Naive thymus-derived CD4-positive, alpha-beta T cell (primary cell): ENCODE measurements at places on chromosomes 4 and X. TPM values are rescaled to one million over a fixed set of nuclear protein-coding genes. Genes with fewer than 3 reads are reported as not detected.
A peak's percentile ranks its signal among the peaks of the same experiment; 100 is the strongest.

The CDS1 gene
- polyA plus RNA-seq = 0.39 TPM

The AMTN gene
- not detected for polyA plus RNA-seq

The SOX3 gene
- polyA plus RNA-seq = not detected

The SAT1 gene
- 67.9 TPM for polyA plus RNA-seq

The ESX1 gene
- not detected for polyA plus RNA-seq

The NIPAL1 gene
- 0.86 TPM for polyA plus RNA-seq

The ALPK1 gene
- polyA plus RNA-seq = 5.0 TPM

The INPP4B gene
- 77.5 TPM for polyA plus RNA-seq

The TAF9B gene
- polyA plus RNA-seq = 29.3 TPM

The ANXA3 gene
- not detected for polyA plus RNA-seq

The SYN1 gene
- polyA plus RNA-seq = 0.74 TPM

The CLGN gene
- 0.20 TPM for polyA plus RNA-seq

The ENPEP gene
- polyA plus RNA-seq = not detected

The HMX1 gene
- not detected for polyA plus RNA-seq

DNA sequence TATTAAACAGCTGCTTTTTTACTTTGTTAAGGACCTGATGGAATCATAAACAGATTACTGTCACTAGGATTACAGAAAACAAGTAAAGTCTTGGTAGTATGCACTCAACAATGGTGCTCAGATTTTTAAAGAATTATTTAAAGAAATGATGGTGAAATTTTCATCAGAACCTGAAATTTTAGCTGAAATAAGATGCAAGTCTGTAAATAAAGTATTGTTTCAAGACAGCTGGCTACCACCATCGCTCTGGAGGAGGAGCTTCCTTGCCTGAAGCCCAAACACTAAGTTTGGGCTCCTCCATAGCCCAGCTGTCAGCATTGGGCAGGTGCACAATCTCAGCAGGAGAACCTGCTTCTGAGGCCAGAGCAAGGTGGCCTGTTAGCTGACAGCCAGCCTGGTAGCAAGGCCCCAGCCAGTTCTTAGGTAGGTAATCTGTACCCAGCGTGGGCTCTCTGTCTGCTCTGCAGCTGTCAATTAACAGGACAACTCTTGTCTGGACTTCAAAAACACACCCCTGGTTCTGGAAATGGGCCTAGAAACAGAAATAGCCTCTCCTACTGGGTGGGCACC, 4.6 kb downstream of the GAB1 start:
- no peak for DNase-seq

DNA sequence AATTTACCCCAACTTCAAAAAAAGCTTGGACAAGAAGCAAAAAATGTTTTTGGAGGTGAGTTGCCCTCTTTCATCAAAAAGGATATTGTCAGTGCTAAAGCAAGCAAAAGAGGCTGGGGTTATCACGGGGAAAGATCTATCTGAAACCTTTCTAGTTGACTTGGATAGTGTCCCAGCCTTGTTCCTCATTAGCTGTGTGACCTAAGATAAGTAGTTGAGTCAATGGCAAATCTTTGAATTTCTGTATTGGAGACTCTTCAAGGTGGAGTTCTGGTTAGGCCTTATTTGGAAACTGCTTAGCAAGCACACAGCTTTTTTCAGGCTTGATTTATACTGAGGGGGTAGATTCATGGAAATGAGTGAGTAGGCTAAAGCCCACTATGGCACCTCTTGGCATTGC, 271.6 kb downstream of the GRIA3 start:
- no peak for DNase-seq

- DNase-seq = no peak
Measured at GRCh38 chr4:47465004-47465403, 1.5 kb upstream of the COMMD8 start.

DNA sequence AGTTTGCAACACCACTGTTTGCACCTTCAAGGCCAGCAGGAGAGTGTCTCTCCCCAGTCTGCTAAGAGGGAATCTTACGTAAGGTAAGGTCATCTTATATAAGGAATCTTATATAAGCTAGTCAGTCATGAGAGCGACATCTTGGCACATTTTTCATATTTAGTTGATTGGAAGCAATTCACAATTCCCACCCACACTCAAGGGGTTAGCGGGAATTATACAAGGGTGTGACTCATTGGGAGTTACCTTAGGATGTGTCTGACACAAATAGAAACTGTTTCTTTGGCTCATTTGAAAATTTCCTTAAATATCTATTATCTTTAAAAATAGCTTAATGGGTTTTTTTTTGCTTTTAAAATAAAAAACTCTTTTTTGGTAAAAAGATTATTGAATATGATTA, 62.1 kb upstream of the GRPR start:
- no peak for DNase-seq

- DNase-seq = no peak
Measured at GRCh38 chrX:17021851-17022604, 75.6 kb downstream of the REPS2 start.

DNA sequence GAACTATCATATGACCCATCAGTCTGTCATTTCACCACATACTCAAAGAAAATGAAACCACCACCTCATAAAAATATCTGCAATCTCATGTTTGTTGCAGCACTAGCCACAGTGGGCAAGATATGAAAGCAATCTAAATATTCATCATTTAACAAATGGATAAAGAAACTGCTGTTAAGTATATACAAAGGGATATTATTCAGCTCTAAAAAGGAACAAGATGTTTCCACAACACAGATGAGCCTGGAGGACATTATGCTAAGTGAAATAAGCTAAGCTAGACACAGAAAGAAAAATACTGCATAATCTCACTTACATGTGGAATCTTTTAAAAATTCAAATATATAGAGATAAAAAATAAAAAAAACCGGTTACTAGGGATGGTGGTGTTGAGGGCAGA, 108.2 kb upstream of the BRWD3 start:
- no peak for DNase-seq

- no peak for DNase-seq
Measured at GRCh38 chr4:7894677-7895181, 44.9 kb downstream of the AFAP1 start.

GRCh38 chr4:158644760-158645159, 26.9 kb downstream of the C4orf46 start:
- no peak for DNase-seq

- no peak for DNase-seq
Measured at GRCh38 chr4:167722487-167722808, 369.9 kb upstream of the ANXA10 start.

DNA sequence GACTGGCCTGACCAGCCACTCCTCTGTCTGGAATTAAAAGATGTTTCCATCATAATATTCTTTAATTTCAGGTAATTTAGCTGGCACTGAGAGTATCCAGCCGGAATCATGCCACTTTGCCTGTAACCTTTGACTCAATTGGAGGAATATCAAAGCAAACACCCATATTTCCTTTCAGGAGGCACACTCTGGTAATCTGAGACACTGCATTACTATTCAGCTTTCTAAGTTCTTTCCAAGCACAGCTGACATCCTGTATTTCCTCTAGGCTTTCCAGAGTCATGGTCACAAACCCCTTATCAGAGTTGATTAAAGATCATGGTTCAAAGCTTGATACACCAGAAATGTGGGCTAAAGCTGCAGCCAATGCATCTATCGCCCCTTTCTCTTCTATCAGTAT, 29.3 kb downstream of the INTS12 start:
- DNase-seq = no peak

- no peak for DNase-seq
Measured at GRCh38 chrX:153686711-153687110, 1.0 kb upstream of the SLC6A8 start.

DNA sequence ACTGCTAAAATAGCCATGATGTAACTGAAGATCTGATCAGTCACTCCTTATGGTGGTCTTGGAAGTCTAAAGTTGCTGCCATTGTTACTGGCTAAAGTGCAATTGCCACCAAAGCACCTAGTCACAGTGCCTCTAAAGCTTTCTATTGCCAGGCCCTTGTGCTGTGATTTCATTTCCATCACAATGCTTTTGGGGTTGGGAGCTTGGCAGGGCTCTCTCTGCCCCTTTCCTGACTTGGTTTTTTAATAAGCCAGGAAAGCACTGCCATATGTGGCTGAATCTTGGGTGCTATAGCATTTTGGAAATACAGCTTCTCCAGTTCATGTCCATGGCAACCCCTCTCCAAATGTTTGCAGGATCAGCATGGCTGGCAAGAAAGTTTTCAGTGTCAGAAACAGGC, 1712.4 kb upstream of the TENM3 start:
- no peak for DNase-seq

DNA sequence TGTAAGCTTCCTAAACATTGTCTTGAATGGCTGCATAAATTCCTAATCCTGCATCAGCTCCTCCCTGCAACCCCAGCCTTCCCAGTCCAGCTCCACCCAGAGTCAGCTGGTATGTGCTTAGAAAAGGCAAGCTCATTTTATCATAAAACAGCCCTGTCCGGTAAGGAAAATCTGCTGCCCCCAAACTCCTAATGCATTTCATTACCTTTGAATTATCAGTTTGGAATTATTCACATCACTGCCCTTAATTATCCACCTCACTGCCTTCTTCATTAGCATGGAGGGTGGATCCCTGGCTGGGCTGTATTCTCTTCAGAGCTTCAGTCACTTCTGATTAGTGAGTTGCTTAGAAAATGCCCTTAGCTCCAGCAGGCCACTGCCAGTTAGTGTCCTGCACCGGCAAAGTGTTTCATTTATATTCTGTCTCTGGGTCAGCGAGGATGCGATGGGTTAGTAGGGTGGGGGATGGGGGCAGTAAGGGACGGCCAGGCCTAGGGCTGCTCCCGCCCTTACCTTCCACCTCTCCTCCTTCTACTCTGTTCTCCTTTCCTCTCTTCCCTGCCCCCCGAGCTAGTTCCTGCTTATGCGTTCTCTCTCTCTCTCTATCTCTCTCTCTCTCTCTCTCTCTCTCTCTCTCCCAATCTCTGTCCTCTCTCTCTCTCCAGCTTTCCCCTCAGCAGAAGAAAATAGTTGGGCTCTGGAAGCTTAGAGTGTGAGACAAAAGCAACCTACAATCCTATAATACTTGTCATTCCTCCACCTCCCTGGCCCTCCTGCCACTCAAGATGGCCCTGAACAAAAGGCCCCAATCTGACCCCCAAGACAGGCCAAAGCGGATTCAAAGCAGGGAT, 174.8 kb upstream of the KLF3 start:
- peak; percentile 9 for DNase-seq

GRCh38 chrX:7987160-7988012, 60.2 kb upstream of the PNPLA4 start:
- DNase-seq = no peak

- no peak for DNase-seq
Measured at GRCh38 chrX:112798736-112799135, 41.9 kb downstream of the AMOT start.

- DNase-seq = no peak
Measured at GRCh38 chrX:49270249-49270921, 792 bp downstream of the PPP1R3F start.

DNA sequence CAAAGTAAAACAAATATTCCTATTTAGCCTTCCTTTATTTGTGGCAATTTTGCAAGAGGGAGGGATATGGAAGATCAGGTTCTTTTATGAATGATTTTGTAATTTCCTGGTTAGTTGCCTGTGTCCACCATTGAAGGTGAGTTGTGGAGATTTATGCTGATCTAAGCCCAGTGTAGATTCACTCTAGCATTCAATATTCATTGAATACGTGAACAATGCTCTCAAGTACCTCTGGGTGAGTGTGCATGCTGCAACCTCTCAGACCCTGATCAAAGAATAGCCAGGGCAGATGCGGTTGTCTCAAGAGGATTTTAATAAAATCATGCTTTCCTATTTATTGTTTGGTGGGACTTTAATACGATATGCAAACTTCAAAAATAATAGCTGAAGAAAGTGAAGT, 628.4 kb downstream of the SPRY1 start:
- DNase-seq = no peak

DNA sequence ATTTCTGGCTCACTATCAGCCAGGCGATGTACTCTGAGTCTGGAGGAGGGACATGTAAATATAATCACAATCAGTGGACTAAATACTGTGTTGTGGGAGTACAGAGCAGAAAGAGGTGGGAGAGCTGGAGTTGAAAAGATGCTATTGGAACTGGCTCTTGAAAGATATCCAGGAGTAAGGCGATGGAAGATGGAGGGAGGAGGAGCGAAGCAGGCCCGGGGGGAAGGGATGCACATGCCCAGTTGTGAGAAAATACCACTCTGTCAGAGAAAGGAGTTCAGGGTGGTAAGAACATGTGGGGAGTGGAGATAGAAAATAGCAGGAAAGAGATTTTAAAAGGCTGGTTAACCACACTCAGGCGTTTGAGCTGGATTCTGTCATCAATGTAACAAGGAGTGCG, 216.9 kb upstream of the ETNPPL start:
- no peak for DNase-seq
